ENCODE measurements at places on chromosomes 3 and 15.

GRCh38 chr15:81529481-81529880, 155.5 kb upstream of the TMC3 start:
- no peak for DNase-seq

- no peak for DNase-seq
Measured at GRCh38 chr3:46709721-46710120, 7.9 kb downstream of the PRSS50 start.

GRCh38 chr3:187518616-187519015, 150.4 kb downstream of the RTP4 start:
- no peak for DNase-seq

DNA sequence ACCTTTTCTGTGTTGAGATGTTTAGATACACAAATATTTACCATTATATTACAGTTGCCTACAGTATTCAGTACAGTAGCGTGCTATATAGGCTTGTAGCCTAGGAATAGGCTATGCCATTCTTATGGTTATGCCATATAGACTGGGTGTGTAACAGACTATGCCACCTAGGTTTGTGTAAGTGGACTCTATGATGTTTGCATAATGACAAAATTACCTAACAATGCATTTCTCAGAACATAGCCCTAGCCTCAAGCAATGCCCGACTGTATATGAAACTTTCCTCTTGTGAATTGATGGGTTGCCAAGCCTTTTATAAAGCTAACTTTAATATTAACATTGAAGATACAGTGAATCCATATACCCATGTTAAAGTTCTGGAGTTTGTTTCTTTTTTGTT, 10.3 kb upstream of the PHLDB2 start:
- no peak for DNase-seq

GRCh38 chr3:141367038-141367730, 1.1 kb upstream of the ZBTB38 start:
- no peak for DNase-seq

GRCh38 chr3:47420044-47420430, 39.2 kb downstream of the PTPN23 start:
- DNase-seq: no peak

DNA sequence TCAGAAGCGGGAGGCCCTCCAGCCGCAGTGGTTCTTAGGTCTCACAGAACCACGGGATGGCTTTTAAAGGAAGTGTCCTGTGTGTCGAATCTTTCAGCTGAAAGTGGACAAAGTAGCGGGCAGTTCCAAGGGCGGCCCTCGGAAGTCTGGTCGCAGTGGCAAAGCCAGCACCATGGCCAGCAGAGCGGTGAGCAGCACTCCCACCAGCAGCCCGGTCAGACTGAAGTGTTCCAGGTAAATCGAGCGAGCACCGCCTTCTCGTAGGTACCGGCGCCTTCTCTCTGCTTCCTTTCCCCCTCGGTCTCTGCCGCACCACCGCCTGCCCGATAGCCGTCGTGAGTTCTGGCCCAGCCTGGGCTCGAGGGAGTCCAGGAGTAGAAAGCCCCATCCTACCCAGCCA, 103.6 kb upstream of the ABHD17C start:
- no peak for DNase-seq

DNA sequence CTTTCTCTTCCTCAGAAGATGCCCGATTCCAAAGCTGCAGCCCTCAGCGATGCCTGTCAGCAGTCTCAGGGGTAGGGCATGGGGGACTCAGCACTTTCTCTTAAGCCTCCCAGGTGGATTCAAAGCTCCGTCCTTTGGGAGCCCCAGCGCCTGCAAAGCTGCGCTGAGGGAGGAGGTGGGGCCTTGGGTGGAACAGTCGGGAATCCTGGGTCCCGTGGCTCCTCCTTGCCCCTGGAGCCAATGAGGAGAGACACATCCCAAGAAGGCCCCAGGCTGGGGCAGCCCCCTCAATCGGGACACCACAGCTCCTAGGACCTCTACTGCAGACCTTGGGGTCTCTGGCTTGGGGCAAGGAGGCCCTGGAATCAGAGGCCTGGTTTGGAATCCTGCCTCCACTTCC, 227.5 kb upstream of the IGF1R start:
- no peak for DNase-seq

Data from activated CD4-positive, CD25-positive, alpha-beta regulatory T cell (primary cell).